ENCODE measurements at places on chromosomes 3 and 15.

DNA sequence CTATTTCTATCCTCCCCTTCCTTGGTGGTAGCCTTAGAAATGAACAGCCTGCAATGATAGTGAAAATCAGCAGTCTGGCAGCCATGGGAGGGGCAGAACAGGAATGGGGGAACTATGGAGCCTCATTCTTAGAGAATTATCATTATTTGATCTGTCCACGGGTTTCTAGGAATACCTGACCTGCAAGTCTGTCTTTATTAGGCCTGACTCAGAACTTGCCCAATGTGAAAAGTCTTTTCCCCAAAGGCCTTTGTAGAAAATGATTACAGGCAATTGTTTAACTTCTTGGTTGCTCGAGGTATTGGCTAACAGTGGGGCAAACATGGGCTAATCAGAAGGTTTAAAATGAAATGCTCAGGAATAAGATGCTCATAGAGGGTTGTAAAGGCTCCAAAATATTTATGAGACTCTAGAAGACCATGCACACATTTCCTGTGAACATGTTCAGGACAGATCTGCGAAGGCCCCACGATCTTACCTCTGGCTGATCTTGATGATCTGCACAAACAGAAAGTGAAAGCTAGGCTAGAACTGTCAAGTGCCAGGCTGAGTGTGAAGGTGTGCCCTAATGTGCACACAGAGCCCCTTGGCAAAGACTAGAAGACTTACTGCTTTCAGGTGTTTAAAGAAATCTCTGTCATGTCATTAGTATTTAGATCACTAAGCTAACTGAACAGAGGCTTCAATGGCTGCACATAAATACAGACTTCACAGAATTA, 39.6 kb upstream of the LAMP3 start:
- DNase-seq, result no peak

- no peak for DNase-seq
Observed at GRCh38 chr3:186722457-186722856, 5.3 kb downstream of the KNG1 start.

GRCh38 chr3:140375002-140375401, 302.9 kb upstream of the TRIM42 start:
- no peak for DNase-seq

DNA sequence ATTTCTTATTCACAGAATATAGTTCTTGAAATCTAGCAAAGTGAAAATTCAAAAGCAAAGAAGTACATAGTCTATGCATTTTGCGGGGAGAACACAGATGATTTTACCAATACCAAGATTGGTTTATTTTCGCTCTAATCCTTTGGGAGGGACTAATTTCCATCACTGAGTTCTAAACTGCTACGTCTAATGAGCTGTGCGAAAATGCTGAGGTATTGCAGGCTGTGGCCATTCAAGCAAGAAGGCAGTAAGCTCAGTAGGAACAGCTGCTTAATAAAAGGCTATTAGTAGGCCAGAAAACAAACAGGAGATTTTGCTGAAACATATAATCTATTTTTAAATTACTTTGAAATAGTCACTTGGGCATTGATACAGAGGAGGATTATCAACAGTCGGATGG, 379.0 kb downstream of the CNTN4 start:
- no peak for DNase-seq

DNA sequence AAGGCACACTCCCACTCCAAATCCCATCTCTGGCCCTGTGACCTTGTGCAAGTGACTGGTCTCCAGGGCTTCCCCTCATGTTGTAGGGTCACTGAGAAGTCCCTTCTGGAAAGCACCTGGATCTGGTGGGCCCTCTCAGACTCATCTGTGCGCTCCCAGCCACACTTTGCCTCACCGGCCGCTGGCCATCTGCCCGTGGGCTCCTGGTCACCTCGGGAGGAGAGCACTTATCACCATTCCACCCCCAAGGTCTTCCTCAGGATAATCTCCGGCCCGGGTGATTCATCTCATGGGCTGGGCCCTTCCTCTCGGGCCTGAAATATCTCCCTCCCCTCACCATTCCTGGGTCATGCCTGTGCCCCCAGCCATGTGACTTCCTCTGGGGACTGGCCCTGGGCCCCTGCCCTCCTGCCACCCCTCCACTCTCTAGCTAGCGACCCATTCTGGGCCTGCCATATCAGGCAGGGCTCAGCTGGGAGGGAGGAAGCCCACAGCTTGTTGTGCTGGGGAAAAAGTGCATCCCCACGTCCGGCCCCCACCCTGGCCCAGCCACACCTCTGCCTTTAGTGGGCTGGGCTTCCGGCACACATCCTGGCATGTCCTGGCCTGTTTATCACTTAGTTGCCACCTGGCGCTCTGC, 10.6 kb upstream of the WNT7A start:
- no peak for DNase-seq

GRCh38 chr3:132405609-132406299, 11.5 kb upstream of the DNAJC13 start:
- no peak for DNase-seq

DNA sequence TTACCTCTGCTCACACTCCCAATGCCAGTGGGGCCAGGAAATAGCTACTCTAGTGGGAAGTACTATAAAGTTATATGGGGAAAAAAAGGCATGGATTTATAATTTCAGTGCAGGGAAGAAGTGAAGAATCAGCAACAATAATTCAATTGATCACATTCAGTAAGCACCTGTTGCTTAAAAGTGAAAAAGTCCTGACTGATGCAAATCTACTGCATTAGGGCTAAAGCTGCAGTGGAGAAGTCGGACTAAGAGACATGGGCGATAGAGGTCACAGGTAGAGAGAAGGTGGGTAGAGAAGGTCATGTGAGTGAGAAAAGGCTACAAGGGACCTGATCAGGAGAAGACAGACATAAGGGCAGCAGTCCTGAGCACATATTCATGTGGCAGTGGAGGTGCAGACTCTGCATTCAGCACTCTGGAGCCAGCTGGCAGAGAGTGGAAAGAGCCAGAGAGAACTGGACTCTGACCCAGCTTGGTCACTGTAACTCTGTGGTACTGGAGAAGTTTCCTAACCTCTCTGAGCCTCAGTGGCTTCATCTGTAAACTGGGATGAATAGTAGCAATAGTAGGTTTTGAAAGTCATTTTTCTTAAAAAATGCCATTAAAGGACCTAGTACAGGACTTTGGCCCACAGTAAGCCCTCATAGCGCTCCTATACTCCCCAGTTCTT, 17.6 kb upstream of the BCL2A1 start:
- DNase-seq, result no peak

- DNase-seq, result no peak
Observed at GRCh38 chr15:71735385-71735757, 75.0 kb upstream of the NR2E3 start.

- no peak for DNase-seq
Observed at GRCh38 chr3:182364323-182364722, 429.0 kb upstream of the ATP11B start.

- DNase-seq, result no peak
Observed at GRCh38 chr3:4323246-4324027, 20.3 kb downstream of the SETMAR start.

DNA sequence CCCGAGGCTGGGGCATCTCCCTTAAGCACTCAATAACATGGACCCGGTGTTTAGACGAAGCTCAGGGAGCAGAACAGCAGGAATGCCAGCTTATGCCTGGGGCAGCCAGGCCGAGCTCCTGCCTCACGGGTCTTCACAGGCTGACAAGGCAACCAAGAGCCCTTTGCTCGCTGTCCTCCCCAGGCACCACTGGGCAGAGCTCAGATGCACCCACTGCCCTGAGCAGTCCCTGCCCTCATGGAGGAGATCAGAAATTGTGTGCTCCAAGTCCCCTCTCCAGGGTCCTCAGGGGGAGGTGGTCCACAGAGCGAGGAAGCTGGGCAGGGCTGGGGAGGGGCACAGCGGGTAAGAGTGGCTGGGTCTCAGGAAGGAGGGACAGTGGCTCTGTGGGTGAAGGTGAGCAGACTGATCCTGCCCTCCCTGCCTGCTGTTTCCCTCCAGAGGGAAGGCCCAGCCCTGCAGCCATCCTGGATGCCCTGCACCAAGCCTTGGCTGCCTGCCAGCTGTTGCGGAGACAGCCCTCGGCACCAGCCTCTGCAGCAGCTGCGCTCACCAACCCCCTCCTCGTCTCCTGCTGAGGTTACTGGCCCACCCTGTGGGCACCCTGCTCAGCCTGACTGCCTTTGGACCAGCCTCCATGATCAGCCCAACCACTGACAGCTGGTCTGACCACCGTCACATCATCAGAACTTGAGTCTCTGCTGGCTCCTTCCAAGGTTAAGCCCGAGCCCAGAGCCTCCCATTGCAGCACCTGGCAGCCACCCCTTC, 21.1 kb upstream of the GP9 start:
- no peak for DNase-seq

DNA sequence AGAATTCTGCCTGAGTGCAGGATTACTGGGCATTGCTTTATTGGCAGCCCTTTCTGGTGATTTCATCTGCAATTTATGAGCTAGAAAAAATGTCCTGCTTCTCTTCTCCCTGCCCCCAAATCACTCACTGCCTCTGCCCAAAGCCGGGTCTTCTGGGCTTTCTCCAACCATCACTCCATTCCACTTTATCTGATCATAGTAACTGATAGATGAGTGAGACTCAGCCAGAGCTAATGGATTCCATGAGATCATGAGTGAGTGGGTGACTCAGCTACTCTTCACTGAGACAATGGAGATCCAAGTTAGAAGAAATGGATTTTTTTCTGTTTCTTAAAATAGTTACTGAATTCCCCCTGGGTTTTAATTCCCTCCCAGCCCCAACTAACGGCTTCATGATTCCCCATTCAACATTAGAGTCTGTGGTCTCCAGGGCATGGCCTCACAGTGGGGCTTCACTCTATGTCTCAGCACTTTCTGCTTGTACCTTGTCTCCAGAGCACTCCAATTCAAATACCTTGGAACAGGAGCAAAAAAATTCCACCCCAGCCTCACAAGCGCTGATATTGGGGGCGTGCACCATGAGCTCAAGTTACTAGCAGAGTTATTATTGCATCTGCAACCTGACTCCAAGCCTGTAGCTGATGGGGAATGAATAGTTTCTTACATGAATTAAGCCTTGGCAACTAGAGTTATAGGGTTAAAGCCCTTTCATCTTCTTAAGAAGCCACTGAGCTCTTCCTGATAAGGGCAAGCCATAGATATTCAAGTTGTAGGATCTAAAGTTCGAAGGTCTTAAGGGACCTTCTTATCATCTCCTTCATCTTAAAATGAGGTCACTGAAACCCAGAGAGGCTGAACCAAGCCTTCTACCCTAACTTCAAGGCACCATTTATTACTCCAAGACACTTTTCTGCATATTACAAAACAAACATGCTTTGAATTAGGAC, 85.9 kb downstream of the AGBL1 start:
- DNase-seq, result no peak

DNA sequence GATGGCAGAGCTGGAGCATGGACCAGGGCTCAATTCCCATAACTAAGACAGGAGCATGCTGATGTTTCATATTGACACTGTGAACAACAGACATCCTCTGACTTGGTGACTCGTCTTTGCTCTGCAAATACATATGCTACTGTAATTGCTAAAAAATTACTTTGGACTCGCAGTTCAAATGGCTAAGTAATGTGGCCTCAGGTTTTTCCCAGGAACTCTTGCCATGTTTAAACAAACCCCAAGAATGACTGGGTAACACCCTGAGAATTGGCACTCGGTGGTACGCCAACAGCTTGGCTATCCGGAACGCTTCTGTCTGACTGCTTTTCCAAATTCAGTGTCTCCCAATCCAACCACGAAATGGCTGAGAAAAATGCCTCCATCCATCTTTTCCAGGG, 456.7 kb upstream of the THBS1 start:
- no peak for DNase-seq

- DNase-seq, result no peak
Observed at GRCh38 chr3:13656584-13657301, 107.8 kb downstream of the FBLN2 start.

GRCh38 chr15:73368301-73369136, at the start of gene HCN4:
Gene HCN4 (minus strand): TSS chr15:73368958. CDS start chr15:73368270, 688 bp downstream.
- peak; percentile 59 for DNase-seq

- no peak for DNase-seq
Observed at GRCh38 chr15:63947228-63947627, 99.1 kb downstream of the DAPK2 start.

- no peak for DNase-seq
Observed at GRCh38 chr15:74531144-74531811, 9.7 kb upstream of the ARID3B start.

DNA sequence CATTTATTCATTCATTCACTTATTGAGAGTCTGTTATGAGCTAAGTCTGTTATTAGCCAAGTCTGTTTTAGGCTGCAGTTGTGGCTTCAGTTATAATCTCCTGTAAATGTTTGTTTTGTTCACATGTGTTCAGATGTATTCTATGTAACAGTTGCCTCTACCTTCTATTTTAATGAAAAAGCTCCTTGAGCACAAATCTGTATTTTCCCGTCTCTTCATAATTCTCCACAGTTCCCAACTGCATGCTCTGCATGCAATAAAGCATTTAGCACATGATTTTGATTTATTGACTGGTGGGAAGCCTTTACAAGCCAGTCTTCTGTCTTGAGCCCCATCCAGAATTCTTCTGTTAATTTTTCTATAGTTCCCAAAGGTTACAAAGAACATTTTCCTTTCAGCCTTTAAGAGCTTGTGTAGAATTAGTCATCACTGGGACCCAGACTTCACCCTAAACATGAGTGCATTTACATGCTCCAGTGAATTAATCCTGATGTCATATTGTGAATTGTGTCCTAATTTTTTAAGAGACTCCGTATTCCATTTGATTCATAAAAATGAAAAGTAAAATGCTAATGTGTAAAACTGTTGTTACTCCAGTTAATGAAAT, 122.3 kb upstream of the NR2E3 start:
- DNase-seq, result no peak

GRCh38 chr3:27658741-27659140, 63.4 kb downstream of the EOMES start:
- no peak for DNase-seq

GRCh38 chr3:114451051-114451451, 157.2 kb downstream of the TIGIT start:
- DNase-seq, result no peak

DNA sequence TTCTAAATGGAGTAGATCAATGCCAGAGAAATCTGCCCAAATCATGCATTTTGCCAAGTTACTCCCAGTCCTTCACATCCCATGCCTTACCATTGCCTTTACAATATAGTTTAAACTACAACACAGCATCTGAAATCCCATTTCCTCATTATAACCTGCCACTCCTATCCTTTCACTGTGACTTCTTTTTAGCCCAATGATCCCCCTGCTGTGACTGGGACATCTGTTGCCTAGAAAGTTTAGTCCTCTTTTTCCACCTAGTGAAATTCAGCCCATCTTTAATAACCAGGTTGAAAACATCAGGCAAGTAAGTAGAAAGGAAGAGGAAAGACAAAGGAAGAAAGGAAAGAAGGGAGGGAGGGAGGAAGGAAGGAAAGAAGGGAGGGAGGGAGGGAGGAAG, 627.9 kb upstream of the ZNF385D start:
- DNase-seq, result no peak

DNA sequence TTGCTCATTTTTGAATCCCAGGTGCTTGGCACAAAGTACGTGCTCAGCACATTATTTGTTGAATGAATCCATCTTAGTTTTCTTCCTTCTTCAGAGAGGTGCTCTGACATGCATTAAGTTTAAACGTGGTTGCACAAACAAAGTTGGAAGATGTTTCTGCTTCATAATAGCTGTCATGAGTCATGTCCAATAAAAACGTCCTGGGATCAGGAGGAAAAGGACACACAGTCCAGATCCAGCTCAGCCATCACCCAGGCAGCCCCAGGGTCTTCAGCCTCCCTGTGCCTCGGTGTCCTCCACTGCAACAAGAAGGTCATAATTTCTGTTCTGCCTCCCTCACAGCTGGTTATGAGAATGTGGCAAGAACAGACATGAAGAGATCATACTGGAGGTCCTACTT, 55.4 kb downstream of the CCNL1 start:
- no peak for DNase-seq
